Psoas muscle (tissue), 8 donors: ENCODE measurements at places on chromosomes 16 and 17.

DNA sequence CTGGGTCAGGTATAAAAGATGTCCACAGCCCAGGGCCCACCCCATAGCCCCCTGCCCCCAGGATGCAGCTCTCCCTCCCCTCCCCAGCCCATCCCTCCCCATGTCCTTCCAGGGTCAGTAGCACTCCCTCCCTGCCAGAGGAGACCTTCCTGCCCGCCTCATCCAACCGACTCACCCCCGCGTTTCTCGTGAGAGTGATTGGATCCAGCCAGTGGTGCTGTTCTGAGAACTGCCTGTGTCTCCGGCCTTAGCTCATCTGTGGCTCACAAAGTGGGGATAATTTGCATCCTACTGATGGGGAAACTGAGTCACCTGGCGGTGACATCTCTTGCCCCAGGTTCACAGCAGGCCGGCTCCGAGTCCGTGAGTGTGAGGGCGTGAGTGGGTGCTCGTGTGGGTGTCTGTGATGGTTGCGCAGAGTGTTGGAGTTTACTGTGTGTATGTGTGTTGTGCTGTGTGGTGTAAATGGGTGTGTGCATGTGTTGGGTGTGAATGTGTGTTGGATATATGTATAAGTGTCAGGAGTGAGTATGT is 90.7 kb upstream of the GSE1 start:
- DNase-seq = no peak

DNA sequence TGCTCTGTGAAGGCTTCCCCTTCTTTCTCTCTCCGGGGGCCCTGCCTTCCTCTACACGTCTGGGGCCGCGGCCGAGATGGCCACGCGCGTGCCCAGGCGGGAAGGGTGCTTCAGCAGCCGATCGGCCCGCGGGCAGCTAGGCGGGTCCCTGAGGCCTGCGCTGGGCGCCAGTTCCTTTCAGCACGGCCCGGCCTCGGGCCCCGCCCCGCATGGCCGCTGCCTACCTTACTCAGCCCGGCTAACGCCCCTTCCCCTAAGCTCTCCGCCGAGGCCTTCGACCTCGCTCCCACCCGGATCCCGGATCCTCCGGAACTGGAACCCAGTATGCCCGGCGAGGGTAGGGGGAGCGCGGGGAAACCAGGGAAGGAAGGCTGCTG is 335 bp downstream of the TMEM11 start:
- DNase-seq = peak; percentile 57

DNA sequence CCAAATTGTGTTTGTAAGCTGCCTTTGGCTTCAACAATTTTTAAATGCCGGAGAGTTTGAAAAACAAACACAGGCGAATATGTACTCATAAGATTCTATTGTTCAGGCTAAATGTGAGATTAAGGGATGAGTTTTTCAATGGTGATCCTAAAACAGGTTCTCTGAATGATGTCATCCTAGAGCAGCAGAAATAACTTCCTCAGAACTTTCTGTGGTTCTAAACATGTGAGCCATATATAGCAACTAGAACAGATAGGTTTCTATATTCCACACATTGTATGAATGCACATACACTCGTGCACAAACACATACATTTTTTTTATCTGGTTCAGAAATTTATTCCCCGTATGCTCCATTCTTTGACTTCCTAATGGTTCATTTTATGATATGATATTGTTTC is 1352.2 kb downstream of the CDH8 start:
- DNase-seq = no peak

GRCh38 chr16:72442385-72443158 is 270.6 kb upstream of the PMFBP1 start:
- DNase-seq = no peak

- peak; percentile 48 for DNase-seq
Observed at GRCh38 chr17:51119415-51120356, 982 bp downstream of the SPAG9 start.

- peak; percentile 63 for DNase-seq
Observed at GRCh38 chr17:72516772-72517399, 396.1 kb downstream of the SOX9 start.

- DNase-seq = no peak
Observed at GRCh38 chr17:50134206-50135110, 4.5 kb upstream of the SAMD14 start.

- DNase-seq = peak; percentile 52
Observed at GRCh38 chr16:31351942-31352325, 3.0 kb upstream of the ITGAX start.

- DNase-seq = no peak
Observed at GRCh38 chr16:50657241-50657640, 23.9 kb downstream of the SNX20 start.
